Aorta (tissue), 5 donors: ENCODE measurements at places on chromosomes 7 and 10.

DNA sequence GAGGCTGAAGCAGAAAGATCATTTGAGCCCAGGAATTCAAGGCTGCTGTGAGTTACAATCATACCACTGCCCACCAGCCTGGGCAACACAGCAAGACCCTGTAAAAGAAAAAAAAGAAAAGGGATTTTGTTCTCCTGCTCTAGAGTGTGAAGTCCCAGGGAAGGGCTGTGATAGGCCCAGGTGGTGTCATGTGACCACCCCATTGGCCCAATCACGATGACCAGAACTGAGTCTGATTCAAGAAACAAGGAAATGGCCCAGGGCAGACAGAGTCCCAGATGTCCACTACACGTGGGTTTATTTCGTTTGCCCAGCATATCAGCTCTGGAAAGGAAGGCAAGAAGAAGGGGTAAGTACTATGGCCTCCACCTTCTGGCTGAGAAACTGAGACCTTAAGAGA is 81.3 kb upstream of the CUX1 start:
- no peak for DNase-seq

GRCh38 chr10:86224354-86225102 is 142.1 kb downstream of the GRID1 start:
- DNase-seq, result no peak

GRCh38 chr10:28853195-28853594 is 175.9 kb downstream of the BAMBI start:
- DNase-seq, result no peak

- no peak for DNase-seq
Measured at GRCh38 chr10:25261558-25261957, 86.8 kb downstream of the GPR158 start.

- no peak for DNase-seq
Measured at GRCh38 chr7:66970310-66970709, 25.1 kb downstream of the SBDS start.

GRCh38 chr7:157803906-157804305 is 467.1 kb downstream of the DNAJB6 start:
- DNase-seq, result no peak

GRCh38 chr7:45342236-45342635 is 184.6 kb downstream of the RAMP3 start:
- DNase-seq, result no peak

GRCh38 chr7:79984210-79984609 is 150.4 kb upstream of the GNAI1 start:
- DNase-seq, result no peak

DNA sequence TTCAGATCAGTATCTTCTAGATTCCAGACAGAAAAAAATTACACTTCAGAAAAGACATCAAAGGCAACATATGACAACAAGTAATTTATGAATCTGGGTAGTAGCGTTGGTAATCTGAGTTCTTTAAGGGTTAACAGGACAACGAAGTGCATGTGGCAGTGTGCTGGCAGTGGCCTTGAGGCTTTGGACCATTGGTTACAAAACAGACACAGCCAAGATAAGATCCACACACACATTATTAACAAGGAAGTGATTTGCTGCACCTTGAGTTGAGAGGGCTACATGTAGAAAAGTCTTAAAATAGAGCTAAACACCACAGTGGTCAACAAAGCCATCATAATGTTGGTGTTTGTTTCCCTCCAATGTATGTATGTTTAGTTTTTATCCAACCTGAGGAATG is 40.6 kb downstream of the AKR1D1 start:
- DNase-seq, result no peak

DNA sequence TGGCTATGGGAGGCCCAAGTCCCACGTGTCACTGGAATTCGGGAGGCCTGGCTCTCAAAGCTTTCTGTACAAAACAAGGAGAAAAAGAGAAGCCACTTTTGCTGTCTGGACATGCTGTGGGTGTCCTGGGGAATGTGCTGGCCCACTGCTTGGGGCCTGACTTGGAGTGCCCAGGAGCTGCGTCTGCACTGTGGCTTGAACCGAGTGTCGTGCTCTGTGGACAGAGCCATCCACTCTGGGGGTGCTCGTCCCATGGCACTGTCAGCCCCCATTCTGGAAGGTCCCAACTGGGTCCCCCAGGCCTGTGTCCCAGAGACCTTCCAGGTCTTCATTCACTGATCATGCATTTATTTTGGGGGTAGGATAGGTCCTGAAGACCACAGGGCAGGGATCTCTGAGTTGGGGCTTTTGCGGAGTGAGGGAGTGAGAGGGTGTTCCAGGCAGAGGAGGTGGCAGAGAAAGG is 138.0 kb downstream of the LHPP start:
- DNase-seq, result no peak

- no peak for DNase-seq
Measured at GRCh38 chr7:106891548-106892410, 26.7 kb downstream of the PIK3CG start.

DNA sequence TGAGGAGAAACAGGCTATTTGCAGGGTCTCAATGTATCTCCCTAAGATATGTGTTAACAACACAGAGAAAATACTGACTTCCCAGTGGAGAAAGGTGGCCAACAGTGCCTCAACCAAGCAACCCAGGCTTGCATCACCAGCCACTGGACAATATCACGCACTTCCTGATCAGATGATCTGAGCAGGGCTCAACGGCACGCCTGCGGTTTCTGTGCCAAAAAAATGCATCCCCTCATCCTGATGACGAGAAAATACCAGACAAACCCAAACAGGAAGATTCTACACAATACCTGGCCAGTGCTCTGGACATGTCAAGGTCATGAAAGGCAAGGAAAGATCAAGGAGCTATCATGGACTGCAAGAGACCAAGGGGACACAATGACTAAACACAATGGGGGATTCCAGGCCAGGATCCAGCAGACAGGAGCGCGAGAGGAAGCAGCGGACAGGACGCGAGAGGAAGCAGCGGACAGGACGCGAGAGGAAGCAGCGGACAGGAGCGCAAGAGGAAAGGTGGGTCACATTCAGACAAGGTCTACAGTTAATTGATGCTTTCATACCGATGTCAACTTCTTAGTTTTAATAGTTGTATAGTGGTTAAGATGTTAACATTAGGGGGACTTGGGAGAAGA is 51.1 kb downstream of the GNA12 start:
- peak; percentile 69 for DNase-seq

GRCh38 chr7:132486274-132486610 is 90.0 kb downstream of the PLXNA4 start:
- DNase-seq, result peak; percentile 78

DNA sequence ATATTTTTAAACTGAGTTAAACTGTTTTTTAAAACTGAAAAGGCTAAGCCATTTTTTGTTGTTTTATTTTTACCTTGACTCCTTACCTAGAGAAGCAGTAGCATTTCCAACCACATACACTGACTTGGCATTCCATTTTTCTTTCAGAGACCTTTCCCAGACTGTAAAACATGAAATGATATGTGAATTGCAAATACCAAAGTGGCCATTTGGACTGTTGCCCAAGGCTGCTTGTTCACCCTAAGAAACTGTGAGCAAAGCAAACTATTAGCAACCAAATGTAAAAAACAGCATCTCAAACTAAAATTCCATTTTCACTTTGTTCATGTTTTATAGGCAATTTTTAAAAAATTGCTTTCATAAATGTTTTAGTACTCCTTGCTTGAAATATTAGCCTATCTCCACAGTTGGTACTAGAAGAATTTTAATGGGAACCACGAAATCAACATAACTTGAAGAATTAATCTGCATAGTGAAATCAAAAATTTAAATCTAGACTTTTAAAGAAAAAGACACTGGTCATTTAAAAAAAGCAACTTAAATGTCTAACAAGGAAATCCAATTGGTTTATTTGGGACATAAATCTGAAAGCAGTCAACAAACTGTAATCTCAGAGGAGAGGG is 10.8 kb downstream of the UROS start:
- no peak for DNase-seq

- DNase-seq, result no peak
Measured at GRCh38 chr10:12638781-12639180, 289.4 kb downstream of the CAMK1D start.

DNA sequence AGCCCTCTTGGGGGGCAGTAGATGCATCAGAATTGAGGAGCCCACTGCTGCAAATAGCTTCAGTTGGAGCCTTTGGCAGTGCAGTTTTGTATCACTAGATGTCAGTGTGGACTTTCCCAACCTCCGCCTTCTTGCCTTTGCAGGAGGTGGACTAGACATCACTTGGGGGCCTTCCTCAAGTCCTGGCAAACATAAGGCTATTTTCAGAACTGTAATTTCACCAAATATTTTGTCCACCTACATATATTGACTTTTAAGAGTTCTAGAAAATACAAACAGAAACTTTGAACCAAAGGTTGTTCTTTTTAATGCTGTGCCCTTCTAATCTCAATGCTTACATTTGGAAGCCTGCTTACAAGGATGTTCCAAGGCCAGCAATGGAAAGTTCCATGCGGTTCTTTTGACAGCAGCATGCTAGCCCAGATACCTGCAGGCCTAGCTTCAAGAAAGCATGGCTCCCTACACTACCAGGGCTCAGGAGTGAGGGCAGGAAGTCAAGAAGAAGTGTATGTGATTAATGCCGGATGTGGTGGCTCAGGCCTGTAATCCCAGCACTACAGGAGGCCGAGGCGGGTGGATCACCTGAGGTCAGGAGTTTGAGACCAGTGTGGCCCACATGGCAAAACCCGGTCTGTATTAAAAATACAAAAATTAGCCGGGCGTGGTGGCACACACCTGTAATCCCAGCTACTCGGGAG is 8.0 kb upstream of the ZNRF2 start:
- no peak for DNase-seq

GRCh38 chr7:46970476-46970875 is 611.4 kb downstream of the TNS3 start:
- no peak for DNase-seq

DNA sequence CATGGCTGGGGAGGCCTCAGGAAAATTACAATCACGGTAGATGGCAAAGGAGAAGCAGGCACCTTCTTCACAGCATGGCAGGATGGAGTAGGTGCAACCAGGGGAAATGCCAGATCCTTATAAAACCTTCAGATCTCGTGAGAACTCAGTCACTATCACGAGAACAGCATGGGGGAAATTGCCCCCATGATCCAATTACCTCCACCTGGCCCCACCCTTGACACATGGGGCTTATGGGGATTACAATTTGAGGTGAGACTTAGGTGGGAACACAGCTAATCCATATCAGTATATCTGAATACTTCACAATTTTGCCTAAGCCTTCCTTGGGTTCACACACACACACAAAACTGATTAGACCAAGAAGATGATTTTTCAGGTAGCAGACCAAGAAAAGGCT is 145.1 kb upstream of the COL1A2 start:
- DNase-seq, result no peak

GRCh38 chr7:100472854-100473499 is 6.0 kb downstream of the TSC22D4 start:
- DNase-seq, result peak; percentile 63

DNA sequence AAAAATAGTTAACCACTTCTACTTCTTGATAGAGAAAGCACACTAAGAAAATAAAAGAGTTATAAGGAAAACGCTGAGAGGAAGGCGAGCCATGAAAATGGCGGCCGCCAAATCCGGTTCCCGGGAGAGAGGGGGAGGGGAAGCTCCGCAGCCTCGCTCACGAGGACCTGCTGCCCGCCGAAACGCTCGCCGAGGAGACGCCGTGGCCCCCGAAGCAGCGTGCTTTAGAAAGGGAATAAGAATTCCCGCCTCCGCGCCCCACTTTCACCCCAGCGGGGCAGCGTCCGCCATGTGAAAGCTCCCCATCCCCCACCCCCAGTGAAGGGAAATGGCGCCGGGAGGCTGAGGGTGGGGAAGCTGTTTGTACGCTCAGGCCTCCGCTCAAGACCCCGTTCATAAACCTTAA is 505 bp downstream of the HNRNPA2B1 start:
- DNase-seq, result peak; percentile 76

GRCh38 chr10:600876-601659 is 88.4 kb downstream of the DIP2C start:
- peak; percentile 50 for DNase-seq

DNA sequence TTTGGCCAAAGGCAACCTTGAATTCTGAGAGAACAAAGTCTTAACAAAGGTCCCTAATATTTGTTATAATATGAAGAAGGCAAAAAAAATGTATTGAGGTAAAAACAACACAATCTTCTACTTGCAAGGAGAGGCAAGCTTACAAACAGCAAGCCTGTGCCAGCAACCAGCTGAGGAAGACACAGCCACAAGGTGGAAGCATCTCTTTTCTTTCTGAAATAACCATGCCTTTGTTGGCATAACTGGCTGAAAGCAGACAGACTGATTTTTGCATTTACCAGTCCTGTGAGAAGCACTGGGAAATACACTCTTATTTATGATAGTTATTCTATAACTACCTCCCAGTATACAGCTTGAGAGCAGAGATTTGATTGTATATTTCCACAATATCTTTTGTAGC is 292.0 kb downstream of the PHTF2 start:
- DNase-seq, result no peak

DNA sequence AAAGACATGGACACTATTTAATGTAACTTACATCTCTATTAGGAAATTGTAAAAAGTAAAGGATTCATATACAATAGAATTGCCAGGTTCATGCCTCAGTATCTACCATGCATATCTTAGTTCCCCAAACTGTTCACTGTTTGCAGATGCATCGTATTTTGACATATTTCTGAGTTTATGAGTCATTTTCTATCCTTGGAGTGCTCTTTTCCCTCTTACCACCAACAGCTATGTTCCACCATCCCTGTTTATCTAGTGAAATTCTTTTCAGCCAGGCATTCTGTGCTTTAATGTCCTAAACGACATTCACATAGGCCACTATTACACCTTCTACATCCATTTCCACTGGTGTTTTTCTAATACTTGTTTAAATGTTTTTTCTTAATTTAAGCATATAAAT is 139.4 kb upstream of the HPS1 start:
- DNase-seq, result no peak

DNA sequence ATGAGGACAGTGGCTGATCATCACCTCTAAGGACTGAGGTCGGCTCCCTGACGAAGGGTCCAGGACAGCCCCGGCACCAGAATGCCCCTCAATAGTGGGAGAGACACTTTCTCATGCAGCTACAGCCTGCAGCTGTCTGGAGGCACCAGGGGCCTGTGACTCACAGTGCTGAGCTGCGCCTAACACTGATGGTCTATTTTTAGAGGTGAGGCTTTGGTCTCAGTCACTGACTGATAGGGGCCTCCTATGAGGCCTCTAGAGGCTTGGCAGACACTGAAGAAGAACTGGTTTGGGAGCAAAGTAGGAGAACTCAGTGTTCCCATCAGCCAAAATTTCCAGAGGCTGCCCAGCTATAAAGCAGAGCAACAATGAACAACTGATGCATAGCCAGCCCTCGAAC is 130.1 kb downstream of the COBL start:
- no peak for DNase-seq

- no peak for DNase-seq
Measured at GRCh38 chr10:85666102-85666501, 700.5 kb downstream of the GRID1 start.

GRCh38 chr10:129725890-129726631 is 238.0 kb downstream of the EBF3 start:
- no peak for DNase-seq
